Activated CD4-positive, alpha-beta T cell treated with anti-CD3 and anti-CD28 coated beads, Interleukin-2, amount 10 ng/mL, durations not matched to agents 7 days and 5 days (primary cell): ENCODE measurements at places on chromosomes 16 and 17.

GRCh38 chr17:64130559-64131001 lies 636 bp upstream of the ERN1 start:
- DNase-seq, result no peak

DNA sequence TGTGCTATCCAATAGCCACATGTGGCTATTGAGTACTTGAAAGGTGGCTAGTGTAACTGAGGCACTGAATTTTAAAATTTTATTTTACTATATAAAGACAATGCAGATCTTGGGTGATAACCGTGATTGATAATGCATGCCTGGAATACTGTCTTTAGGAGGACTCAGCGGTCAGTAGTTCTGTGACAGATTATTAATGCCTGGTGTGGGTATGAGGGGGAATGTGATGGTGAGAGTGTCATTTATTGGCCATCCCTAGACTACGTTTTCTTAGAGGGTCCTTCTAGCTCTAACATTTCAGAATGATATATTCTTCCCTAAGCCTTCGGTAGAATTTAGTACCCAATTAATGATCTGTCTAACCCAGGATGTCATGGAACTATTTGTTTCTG lies 157.6 kb downstream of the CPPED1 start:
- DNase-seq, result no peak

GRCh38 chr17:75783069-75783783 lies 1.4 kb upstream of the UNK start:
- DNase-seq, result peak; percentile 58

- DNase-seq, result peak; percentile 80
These were observed 21.7 kb downstream of the USP36 start for GRCh38 chr17:78818932-78819331.

DNA sequence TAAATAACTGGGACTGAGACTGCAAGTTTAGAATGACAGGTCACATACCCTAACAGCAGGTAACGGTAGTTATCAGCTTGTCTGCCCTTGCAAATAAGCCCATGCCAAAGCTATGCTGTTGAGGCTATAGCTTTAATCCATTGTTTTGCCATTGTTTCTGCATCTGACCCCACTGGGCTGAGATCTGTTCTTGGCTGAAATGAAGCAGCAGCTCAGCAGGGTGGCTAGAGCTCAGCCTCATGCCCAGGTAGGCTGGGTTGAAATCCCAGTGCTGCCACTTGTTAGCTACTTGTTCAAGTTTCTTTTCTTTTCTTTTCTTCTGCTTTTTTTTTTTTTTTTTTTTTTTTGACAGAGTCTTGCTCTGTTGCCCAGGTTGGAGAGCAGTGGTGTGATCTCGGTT lies 40.1 kb downstream of the NKD1 start:
- no peak for DNase-seq

- peak; percentile 26 for DNase-seq
These were observed 50.8 kb downstream of the TBC1D26 start for GRCh38 chr17:15782866-15783265.

DNA sequence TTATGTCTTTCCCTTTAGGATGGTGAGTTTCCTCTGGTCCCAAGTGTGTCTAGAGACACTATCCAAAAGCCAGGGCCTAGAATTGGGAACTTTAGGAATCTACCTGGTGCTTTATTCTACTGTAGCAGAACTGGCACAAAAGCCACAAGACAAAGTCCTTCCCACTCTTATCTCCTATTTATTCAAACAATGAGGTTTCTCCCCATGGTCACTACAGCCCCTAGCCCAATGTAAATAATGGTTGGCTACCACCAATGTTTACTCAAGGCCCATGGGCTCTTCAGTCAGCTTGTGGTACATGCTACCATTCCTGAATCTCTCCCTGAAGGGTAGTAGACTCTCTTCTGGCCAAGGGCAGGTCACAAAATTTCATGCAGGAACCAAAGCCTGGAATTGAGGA lies 789.4 kb upstream of the KIF2B start:
- no peak for DNase-seq

DNA sequence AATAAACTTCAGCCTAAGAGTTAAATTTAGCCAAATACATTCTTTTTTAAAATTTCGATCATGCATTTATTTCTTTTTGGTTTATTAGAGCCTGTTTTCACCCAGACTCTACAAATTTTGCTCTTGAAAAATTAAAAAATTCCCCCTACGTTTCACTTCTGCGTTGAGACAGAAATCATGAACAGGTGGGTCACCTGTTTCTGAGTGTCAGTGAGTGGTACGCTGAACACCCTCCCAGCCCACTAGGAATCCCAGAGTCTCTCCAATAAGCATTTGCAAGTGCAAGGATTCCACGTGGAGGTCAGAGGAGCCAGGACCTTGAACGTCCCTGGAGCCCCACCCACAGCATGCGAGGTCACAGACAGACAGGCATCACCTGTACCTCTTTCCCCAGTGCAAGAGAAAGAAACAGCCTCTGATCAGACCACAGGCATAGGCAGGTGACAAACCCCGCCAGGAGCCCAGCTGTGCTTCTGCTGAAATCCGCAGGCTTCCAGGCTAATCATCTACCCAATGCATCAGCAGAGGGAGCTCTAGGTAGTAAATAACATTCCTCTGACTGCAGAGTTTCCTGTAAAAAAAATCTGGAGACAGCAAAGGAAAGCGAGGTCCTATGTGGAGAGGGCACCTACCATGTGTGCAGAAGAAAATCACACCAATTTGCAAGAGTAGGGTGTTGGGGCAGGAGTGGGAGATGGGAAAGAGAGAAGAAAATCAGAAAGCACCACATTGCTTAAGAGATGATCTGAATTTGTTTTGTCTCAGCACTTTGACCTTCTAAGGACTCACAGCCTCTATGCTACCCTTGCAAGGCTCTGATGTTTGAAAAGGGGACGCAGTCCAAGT lies 5.9 kb upstream of the XYLT1 start:
- peak; percentile 61 for DNase-seq

- no peak for DNase-seq
These were observed 276.5 kb downstream of the KIF2B start for GRCh38 chr17:54099221-54099620.

- no peak for DNase-seq
These were observed 3.9 kb downstream of the NLRP1 start for GRCh38 chr17:5580367-5580766.
